OCI-M1 (cell line): ENCODE measurements at places on chromosomes 1 and 21.

GRCh38 chr1:200338451-200338850 lies 71.4 kb downstream of the ZNF281 start:
- no peak for DNase-seq

DNA sequence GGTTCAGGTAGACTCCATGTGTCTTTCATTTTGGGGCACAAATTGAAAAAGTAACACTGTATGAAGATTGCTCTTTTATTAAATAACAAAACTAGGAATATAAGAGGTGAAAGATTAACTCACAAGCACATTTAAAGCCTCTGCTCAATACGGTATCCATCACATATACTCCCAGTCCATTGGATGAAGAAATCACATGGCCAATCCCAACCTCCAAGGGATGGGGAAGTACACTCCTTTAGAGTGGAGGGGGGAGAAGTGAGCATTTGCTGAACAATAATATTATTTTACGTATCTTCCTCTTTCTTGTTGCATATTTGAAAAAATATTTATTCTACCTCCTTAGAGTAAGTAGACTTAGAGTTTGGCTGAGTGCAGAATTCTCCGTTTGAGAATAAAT lies 316.5 kb downstream of the LMX1A start:
- no peak for DNase-seq

DNA sequence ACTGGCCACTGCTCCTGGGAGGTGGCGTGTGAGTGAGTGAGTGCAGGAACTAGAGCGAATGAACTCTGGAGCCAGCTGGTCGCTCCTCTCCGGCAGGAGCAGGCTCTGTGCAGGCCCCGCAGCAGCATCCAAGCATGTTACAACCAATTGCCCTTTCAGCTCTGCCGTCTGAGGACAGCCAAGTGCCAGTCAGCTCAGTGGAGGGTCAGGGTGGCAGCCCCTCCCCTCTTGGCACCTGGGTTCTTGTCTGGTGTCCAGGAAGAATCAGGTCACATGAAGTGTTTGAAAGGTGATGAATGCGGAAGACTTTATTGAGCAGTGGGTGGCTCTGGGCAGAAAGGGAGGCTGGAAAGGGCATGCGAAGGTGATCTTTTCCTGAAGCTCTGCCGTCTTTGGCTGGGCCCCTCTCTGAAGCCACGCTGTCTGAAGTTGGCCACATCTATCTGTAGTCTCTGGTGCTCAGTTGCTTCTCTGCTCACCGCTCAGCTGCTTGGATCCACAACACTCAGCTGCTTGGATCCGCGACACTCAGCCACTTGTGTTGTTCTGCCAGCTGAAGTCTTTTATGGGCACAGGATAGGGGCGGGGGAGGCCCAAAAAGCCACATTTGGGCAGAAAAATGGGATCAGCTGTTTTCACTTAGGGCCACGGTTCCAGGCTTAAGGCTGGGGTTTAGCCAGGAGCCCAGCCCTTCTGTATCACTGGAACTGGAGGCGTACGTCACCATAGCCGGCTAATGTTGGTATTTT lies 139.8 kb downstream of the ADSS2 start:
- no peak for DNase-seq

DNA sequence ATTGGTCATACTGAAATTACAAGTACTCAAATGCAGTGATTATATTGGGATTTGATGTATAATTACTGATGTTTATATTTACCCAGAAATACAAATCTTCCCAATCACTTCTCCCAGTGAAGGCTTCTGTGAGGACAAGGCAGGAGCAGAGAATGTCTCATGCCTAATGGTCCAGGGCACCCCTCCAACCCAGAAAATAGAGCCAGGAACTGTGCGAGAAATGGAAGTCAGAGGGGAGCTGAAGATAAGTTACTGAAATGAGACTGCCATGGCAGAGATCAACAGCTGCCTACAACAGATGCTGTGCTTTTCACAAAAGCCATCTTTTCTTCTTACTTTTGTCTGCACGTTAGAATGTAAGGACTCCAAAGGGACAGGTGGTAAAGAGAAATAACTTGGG lies 171.2 kb downstream of the TTLL7 start:
- no peak for DNase-seq

- peak; percentile 25 for DNase-seq
Measured at GRCh38 chr1:220631238-220631815, 58.8 kb upstream of the C1orf115 start.

GRCh38 chr1:167532964-167533824 lies 14.9 kb upstream of the CD247 start:
- no peak for DNase-seq

DNA sequence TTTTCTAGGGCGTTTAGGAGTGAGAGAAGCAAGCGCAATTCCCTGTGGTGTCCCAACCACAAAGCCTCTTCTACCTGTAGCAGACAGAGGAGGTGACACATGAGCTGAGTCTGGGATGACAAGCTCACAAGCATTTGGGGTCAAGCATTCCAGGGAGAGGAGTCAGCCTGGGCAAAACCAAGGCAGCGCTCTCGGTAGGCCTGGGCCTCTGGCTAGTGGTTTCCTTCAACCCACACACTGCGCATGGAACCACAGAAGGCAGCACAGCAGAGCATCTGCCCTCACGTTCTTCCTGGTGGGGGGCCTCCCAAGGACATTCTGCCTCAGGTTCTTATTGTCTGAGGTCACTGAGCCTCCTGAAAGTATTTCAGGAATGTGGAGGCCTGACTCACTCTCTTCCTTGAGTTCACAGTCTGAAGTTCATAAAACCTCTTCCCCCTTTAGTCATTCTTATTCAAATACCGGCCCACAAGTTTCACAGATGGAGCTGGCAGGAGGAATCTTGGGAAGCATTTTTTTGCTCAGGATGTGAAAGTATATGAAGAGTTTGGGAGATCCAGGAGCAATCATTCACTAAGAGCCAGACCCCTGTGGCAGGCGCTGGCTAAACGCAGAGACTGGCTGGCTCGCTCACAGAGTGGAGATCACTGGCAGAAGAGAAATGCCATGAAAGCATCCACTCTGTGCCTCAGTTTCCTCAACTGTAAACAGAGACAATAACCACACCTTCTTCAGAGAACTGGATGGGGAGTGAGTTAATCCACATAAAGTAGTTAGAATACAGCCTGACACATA lies 26.8 kb downstream of the CCN1 start:
- no peak for DNase-seq

GRCh38 chr1:224939844-224940425 lies 10.5 kb downstream of the DNAH14 start:
- peak; percentile 85 for DNase-seq
